Esophagus squamous epithelium (tissue), 5 donors: ENCODE measurements at places on chromosomes 3 and 15.

GRCh38 chr3:56864090-56864489, 62.3 kb upstream of the ARHGEF3 start:
- no peak for DNase-seq

GRCh38 chr3:42961633-42962032, 17.5 kb upstream of the GASK1A start:
- no peak for DNase-seq

DNA sequence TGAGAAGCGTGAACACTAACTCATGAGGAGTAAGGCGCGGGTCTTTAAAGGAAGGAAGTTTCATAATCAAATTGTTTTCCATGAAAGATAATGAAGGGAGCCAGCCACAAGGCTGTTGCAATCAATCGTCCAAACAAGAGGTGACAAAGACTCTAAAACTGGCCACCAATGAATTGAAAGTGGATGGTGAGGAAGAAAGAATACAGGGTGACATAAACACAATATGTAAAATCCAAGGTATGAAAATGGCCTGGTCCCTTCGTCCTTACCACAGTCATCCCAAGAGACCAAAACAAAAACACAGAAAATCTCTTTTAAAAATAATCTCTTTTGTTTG, 12.0 kb downstream of the CD86 start:
- no peak for DNase-seq

- no peak for DNase-seq
Observed at GRCh38 chr15:83436513-83437158, 10.5 kb upstream of the SH3GL3 start.

DNA sequence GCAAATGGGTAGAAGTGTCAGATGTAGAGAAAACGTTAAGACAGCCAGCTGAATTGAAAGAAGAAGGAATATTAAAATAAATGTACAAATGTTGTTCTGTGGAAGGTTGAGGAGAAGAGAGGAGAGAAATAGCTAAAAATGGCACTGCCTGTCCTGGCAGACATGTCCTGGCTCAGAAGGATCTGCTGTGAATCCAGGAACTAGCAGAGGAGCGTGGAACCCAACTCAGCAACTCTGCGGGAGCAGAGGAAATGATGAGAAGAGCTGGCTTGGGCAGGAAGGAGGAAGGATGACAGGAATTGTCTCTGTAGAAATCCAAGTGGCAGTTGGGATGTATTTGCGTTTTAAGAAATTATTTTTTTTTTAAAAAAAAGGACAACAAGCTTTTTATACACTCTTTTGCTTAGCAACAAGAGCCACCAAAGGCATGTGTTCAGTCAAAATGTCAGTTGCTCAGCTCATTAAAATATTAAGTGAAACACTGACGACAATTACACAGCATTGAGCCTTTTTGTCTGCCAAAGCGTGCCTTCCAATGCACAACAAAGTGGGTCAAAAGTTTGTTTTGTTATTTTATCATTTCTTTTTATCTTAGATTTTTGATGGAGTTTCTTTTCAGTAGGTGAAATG, 16.1 kb downstream of the NANOGP8 start:
- no peak for DNase-seq

DNA sequence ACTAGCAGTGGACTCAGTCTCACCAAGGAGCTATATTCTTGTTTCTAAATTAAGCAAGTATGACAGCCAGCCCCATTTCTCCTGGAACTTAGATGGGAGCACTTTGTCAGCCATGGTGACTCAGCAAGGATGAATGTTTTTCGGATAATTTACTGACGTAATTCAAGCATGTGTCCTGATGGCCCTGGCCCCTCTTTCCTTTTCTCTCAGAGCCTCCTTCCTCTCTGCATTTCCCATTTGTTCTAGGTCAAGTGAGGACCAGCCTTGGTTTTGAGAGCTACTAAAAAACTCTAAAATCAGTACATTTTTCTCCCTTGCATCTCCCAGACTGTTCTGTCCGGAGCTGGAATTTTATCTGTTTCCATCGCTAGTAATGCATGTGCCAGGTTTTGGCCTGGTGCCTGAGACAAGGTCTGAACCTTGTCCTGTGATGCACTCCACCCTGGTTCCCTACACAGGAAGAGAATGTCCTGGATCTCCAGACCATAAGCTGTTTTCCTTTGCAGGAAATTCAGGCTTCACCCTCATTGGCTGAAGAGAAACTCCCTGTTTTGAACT, 256.6 kb upstream of the ROPN1 start:
- no peak for DNase-seq

- no peak for DNase-seq
Observed at GRCh38 chr3:53813876-53814275, 32.3 kb downstream of the CHDH start.

DNA sequence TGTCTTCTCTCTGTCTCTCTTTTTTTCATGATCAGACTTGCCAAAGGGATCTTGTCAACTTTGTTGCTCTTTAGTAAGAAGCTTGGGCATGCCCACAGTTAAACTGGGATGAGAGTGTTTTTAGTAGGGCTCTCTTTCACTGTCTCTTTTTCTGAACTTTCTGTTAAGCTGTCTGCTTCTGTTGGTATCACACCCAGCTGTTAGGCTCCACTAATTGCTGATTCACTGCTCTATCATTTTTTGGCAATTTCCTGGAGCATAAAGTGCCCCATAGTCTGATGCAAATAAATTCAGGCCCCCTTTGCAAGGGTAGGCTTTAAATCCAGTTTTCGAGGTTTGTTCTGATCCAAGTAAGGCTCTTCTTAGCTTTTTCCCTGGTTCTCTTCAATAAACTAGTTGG, 360.4 kb upstream of the ADAMTS9 start:
- no peak for DNase-seq

- no peak for DNase-seq
Observed at GRCh38 chr15:39886418-39886817, 33.6 kb downstream of the GPR176 start.

GRCh38 chr3:150495149-150495548, 51.1 kb downstream of the SERP1 start:
- no peak for DNase-seq

GRCh38 chr3:62433396-62433795, 60.0 kb upstream of the FEZF2 start:
- DNase-seq, result no peak

GRCh38 chr3:193590088-193590856, 2.7 kb upstream of the OPA1 start:
- DNase-seq, result no peak

DNA sequence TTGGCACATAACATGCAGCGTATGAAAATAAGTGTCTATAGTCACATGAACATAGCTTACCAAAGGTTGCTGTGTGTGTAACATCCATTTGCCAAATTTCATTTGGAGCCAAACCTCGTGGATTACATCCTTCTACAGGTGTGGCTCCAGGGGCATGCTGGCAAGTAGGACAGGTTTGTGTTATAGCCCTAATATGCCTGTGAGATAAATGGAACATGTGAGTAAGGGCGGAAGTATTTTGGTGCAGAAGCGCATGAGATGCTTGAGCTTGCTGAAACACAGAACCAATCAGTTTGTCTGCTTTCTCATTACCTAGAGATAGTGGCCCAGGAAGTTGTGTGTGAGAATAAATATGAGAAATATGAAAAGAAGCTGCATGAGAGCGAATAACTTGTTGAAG, 21.8 kb upstream of the XCR1 start:
- DNase-seq, result no peak

DNA sequence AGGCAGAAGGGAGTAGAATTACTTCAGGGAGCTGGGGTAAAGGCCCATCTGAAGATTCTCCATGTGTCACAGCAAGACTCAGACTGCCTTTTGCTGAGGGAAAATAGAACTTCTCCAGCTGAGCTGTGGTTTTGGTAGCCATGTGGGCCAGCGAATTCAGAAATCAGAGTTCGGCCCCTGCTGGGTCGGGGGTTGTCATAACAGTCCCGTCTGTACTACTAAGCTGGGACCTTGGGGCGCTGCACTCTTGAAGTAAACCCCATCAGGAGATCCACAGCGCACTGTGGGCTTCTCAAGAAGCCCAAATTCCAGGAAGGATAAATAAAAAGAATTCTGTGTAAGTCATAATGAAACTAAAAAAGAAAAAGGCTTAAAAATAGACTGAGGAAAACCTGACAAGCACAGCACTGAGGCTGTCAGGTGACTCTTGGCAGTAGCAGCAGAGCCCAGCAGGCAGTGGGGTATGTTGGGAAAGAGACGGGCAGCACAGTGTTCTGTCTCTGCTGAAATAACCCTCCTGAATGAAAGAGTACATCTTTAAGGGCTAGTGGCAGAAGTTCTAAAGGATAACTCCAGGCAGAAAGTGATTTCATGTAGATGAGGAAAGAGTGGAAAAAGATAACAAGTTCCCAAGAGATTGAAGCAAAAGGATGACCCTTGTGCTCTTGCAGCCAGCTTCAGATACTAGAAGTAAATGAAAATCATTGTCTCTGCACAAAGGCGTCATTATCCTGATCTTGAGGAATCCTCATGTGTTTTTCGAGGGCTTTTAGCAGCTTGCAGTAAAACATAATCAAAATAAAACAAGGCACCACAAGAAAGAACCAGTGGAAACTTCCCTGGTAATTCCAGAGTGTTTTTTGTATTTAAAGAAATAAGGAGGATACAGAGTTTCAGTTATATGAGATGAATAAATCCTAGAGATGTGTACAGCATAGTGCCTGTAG, 74.5 kb downstream of the RAB7A start:
- no peak for DNase-seq

DNA sequence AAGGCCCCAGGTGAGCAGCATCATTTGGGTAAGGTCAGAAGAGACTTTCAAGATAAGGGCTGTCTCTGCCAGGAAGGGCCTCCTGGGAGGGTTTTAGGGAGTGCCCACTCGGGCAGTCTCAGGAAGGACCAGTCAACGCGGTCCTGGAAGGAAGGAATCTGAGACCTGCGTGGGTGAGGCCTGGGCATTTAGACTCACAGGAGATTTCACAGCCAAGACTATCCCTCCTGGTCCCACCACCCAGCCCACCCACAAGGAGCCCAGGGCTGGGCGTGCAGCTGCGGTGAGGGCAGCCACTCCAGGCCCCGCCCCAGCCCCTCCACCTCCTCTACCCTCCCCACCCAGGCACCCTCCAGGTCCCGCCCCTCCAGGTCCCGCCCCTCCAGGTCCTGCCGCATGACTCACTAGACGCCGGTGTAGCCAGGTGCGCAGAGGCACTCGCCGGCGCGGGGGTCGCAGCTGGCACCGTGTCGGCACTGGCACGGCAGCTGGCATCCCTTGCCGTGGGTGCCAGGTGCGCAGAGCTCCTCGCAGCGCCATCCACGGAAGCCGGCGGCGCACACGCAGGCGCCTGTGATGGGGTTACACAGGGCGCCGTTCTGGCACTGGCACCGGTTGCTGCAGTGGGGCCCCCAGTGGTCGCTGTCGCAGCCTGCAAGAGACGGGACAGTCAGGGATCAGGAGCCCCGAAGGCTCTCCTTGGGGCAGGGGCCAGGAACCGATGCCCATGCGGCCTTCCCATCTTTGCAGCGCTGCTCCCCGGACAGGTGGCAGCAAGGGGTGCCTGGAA, 112.7 kb downstream of the RAB11A start:
- DNase-seq, result no peak

DNA sequence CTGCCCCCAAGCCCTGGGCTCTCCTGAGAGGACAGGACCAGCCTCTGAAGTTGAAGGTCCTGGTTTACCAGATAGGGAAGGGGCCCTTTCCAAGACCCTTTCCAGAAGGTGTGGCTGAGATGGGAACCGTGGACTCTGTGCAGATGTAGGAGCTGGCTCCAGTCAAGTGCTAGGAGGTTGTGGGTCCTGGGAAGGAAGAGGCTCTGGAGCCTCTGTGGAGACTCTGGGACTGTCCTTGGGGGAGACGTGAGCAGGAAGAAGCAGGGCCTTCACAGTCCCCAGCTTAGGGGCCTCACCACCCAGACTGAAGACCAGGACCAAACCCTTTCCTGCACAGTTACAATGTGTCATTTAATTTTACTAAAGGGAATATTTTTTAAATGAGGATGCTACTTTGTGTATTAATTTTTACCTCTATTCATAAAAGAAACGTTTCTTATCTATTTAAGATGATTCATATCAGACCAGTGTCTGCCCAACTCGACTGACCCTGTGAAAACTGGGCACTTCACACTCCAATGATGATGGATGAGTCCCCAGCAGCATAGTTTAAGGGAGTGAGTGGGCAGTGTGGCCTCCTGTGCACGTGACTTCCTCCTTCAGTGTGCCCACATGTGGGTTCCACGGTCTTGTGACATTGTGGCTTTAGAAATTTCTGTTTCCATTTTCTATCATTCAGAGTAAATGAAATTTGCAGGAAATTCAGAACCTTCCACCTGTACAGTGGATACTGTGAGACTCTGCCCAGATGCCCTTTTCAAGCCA, 10.9 kb downstream of the CCR5AS start:
- no peak for DNase-seq

DNA sequence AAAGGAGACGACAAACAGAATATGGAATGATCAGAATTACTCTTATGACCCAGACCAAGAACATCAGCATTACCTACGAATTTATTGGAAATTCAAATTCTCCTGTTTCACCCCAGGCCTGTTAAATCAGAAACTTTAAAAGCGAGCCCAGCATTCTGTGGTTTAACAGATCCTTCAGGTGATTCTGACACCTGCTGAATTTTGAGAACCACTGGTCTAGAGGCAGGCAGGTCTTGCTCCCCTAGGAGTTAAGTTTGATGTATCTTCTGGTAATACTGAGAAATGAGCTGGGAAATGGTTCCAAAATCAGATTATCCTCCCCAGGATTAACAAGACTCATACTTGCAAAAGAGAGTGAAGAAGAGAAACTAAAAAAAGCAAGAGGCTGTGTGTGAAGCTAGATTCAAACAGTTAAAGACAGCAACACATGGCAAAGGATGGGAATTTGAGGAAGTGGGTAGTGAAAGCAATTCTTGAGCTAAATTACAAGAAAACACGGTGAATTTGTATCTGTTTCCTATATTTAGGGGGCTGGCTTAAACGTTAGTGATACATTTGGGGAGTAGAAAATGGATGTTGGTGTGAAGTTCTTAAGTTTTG, 66.0 kb downstream of the FLNB start:
- no peak for DNase-seq

GRCh38 chr3:157300094-157300493, 136.6 kb upstream of the PTX3 start:
- no peak for DNase-seq

DNA sequence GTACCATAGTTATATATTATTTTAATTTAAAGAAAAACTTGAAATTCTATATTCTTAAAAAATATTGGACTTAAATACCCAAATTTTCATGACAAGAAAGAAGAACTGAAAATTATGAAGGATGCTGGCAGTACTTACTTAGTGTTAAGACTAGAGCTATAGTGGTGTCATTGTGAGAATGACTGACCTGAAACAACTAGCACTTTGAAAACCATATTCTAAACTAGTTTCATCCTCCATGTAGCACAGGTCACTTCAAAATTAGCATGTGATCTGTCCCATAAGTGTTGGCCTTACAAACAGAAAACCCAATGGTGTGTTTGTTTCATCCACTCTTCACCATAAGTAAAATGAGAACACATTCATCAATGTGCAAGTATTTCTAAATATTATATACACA, 208.6 kb downstream of the ZIC4 start:
- no peak for DNase-seq

DNA sequence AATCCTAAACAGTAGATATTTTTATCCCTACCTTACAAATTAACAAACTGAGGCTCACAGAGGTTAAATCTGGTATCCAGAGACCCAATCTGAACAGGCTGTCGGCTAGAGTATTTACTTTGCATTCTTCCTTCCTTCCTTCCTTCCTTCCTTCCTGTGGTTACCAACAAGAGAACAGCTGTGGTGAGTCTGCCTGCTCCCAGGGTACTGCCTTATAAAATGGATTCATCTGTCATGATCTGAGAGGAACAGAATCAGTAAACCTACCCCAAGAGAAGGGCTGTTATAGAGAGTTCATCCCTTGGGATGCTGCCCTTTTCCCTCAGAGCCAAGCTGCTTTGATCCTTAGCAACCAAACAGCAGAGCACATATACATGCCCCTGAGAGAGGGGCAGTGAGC, 3.6 kb downstream of the GADL1 start:
- no peak for DNase-seq
